GM23338 (cell line): ENCODE measurements at places on chromosomes 5 and 9.

- no peak for DNase-seq
Observed at GRCh38 chr5:133367984-133368383, 244.4 kb downstream of the FSTL4 start.

GRCh38 chr9:114782586-114782985 lies 23.3 kb downstream of the TNFSF15 start:
- DNase-seq, result no peak

DNA sequence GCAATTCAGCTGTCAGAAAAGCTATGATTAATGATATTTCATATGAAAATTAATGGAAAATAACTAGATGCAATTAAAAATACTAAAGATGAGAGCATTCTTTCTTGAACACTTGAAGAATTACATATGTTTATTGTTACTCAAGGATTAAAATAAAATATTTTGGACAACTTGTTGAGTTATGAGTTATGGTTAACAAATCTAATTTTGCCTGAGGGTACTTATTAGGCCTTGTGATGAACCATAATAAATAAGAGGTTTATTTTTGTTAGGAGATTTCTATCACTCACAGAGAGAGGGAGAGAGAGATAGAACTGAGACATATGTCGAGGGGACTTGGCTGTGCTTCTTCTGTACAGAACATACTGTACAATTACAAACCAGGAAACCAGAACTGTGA lies 183.7 kb downstream of the ISL1 start:
- DNase-seq, result no peak

DNA sequence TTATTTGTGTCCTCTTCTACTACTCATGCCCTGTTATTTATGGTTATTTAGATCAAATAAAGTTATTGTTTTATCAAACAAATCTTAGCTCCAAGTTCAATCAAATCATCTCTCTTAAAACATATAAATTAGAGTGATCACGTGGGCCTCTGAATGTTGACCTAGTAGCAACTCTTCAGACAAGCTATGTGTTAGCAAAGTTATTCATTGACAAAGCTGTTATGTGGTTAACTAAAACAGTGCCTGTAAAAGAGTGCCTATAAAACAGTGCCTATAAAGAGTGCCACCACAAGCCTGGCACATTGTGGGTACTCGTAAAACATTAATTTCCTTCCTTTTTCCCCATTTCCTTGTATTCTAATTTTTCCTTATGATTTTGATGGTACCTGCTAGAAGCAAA lies 421.9 kb downstream of the HCN1 start:
- no peak for DNase-seq

DNA sequence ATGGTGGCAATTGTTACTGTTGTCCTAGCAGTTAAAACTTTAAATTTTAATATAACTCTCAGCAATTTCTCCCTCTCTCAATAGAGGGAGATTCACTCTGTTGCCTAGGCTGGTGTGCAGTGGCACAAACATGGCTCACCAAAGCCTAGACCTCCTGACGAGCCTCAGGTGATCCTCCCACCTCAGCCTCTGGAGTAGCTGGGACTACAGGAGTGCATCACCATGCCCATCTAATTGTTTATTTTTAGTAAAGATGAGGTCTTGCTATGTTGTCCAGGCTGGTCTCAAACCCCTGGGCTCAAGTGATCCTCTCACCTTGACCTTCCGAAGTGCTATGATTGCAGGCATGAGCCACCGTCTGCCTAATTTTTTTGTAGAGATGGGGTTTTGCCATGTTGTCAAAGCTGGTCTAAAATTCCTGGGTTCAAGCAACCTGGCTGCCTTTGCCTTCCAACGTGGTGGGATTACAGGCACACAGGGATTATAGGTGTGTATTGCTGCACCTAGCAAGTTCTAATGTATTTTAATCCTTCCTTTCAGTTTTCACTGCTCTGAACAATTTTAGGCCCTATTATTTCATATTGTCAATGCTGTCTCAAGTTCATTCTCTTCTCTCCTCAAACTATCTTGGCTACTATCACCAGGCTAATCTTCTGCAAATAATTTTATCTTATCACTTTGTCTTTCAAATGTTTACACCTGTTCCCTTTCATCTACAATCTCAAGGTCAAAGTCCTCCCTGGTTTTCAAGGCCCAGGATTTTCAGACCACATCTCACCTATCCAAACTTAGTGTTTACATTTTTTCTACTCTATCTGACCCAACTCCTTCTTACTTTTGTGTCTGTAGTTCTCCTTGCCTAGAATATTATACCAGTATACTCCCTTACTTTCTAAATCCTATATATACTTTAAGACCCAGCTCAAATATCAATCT lies 18.9 kb downstream of the ALDH1A1 start:
- no peak for DNase-seq

DNA sequence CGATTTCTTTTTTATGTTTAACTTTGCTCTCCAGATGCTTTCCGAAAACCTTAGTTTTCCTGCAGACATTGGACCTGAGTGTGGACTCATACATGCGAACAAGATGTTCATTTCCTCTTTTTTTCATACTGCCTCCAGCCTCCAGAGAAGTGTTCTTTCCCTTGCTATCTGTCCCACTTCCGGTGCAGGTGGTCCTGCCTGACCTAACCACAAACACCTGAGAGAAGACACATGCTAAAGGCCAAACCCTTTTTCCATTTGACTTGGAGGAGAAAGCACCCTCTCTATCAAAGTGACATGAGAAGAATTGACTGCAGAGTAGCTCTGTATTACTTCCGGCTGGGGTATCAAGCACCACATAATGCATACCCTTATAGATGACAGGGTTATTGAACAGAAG lies 334.0 kb downstream of the ARHGEF28 start:
- no peak for DNase-seq

GRCh38 chr9:14303521-14303920 lies 10.4 kb downstream of the NFIB start:
- no peak for DNase-seq

DNA sequence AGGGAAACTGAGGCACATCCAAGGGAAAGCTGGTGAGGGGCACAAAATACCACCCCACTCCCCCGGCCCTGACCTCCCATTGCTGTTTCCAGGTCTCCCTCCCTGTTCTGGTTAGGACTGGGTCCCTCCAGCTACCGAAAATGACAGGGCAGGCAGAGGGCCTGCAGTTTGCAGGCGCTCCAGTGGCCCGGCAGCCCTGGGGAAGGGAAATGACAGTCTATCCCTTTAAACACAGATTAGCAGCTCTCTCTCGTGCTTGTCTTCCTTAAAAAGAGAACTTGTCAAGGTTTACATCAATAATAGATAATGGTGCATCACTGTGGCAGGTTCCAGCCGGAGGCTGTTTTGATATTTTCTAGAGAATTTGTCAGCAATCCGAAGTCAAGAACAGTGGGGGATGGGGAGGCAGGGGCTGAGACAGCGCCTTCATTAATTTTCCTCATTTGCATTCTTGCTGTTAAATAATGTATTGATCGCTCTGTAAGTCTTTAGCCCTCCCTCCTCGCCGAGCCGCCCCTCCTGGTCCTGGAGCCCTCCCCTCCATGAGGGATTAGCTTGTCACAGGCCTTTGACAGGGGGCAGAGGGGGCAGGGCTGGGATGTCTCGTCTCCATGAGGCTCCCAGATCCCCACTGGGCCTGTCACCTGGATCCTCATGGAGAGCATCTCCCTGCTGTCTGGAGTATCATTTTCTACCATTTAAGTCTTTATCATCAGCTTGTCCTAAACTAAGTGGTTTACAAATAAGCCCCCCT lies 45.0 kb upstream of the RAPGEF1 start:
- DNase-seq, result no peak

- DNase-seq, result no peak
Observed at GRCh38 chr5:95069021-95069420, 215.9 kb downstream of the MCTP1 start.

- peak; percentile 88 for DNase-seq
Observed at GRCh38 chr9:116860509-116861120, 173.5 kb downstream of the TRIM32 start.

DNA sequence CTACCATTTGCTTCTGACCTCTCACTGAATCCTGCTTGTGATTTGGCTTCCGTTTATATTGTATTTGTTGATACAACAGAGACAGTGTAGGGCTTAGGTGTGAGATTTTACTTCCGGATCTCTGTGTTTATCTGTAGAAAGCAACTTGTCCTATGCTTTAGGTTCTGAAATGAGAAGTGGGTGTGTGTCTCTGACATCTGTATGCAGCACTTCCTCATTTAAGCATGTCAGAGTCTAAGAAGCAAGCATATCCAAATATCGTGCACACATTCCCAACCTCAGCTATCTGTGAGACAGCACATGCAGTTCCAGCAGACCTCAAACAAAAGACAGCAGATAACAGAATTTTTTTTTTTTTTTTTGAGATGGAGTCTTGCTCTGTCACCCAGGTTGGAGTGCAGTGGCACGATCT lies 16.3 kb downstream of the KLF9 start:
- no peak for DNase-seq

GRCh38 chr5:36786448-36787012 lies 90.0 kb upstream of the NIPBL start:
- DNase-seq, result no peak
